Right atrium auricular region (tissue), 2 donors: ENCODE measurements at places on chromosomes 2 and 18.

GRCh38 chr2:204863336-204863735, 318.1 kb downstream of the PARD3B start:
- H3K4me3 ChIP-seq: no peak overlapping the region
- no peaks in the 10 kb centered on the region for H3K4me1 ChIP-seq
- no peak overlapping the region for H3K27ac ChIP-seq
- H3K36me3 ChIP-seq: no peaks in the 10 kb centered on the region
- H3K27me3 ChIP-seq: no peaks in the 10 kb centered on the region

DNA sequence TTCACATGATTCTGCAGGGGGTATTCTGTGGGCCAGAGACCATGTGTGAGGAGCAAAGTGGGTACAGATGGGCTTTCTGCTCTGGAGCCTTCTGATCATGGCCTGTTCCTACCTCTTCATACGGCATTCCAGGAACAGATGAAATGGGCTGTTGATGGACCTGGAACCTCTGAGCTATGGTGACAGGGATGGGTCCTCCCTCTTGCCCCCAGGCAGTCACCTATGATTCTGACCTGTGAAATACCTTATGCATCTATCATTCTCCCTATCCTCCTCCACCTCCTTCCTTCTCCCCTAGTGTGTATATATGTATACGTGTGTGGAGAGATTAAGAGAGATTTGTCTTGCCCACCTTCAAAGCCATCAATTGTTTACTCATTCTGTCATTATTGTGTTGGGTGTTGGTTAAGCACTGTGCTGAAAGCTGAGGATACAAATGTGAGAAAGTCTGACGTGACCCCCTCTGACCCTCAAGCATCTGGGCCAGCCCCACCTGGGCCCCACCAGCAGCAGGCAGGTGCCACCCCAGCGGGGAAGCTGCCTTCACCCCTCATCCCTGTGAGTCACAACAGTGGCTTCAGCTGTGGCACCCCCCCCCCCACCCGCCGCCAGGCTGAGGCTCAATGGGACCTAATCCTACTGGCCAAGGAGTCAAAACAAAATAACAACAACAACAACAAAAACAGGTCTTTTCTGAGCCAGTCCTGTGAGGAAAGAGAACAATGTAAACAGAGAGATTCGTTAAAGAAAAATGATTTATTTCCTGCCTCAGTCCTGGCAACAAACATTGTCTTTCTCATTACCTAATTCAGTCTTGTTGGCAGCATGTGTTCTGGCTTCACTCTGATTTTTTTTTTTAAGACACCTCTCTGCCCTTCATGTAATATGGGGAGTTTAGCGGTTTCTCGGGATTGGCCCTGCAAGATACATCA, 103.8 kb upstream of the CDC42EP3 start:
- no peaks in the 10 kb centered on the region for H3K27me3 ChIP-seq
- no peak overlapping the region for H3K4me3 ChIP-seq
- H3K4me1 ChIP-seq: peaks cover 17% of the 10 kb centered on the region
- DNase-seq: no peak
- H3K27ac ChIP-seq: peak overlapping the region; percentile 1

DNA sequence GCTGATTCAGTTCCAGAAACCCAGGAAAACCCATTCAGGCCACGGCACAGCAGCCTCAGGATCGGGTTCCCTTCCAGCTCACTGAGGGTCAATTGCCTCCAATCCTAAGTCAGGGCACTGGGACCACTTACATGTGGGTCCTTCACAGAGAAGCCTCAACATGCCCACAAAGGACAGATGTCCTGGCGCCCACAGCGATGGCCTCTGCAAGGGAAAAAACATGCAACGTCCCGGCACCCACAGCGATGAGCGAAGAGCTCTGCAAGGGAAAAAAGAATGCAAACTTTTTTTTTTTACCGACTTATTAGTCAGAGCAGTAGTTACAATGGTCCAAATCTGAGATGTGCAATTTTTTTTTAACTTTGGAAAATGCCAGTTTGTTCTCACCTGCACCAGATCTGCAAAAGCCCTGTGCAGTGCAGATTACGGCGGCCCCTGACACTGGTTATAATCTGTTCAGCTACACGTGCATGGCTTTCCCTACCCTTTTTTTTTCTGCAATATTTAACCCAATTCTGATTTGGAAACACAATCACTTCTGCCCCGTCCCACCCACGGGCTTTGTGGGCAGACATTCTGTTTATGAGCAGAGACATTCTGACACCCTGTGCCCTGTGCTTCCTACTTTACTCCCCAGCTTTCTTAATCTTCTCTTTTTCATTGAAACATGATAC, 159.3 kb upstream of the SALL3 start:
- no peak for DNase-seq
- H3K36me3 ChIP-seq: no peaks in the 10 kb centered on the region
- H3K4me1 ChIP-seq: no peaks in the 10 kb centered on the region
- H3K4me3 ChIP-seq: no peak overlapping the region

DNA sequence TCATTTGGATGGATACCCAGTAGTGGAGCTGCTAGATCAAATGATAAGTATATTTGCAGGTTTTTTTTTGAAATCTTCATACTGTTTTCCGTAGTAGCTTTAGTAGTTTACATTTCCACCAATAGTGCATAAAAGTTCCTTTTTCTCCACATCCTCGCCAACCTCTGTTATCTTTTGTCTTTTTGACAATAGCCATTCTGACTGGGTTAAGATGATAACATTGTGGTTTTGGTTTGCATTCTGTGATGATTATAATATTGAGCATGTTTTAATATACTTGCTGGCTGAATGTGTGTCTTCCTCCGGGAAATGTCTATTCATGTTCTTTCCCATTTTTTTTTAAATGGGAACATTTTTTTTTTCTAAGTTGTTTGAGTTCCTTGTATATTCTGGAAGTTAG, 260.0 kb downstream of the GULP1 start:
- H3K27ac ChIP-seq: no peak overlapping the region
- H3K36me3 ChIP-seq: no peaks in the 10 kb centered on the region
- no peaks in the 10 kb centered on the region for H3K27me3 ChIP-seq
- H3K4me1 ChIP-seq: no peaks in the 10 kb centered on the region
- no peak overlapping the region for H3K4me3 ChIP-seq

DNA sequence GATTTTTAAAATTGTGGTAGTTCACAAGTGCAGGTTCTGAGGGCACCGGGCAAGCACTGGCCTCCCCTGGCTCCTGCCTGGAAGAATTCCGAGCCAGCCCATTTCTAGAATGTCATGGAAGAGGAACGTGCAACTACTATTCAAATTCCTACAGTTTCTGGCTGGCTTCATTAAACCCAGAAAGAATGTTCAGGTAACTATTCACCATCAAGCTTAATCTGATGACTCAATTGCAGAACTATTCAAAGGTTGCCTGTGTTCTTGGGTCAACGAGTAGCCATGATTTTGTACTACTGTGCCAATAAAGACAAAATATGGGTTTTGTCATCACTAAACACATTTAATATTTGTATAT, 14.3 kb upstream of the MFF start:
- no peaks in the 10 kb centered on the region for H3K36me3 ChIP-seq
- no peak overlapping the region for H3K4me3 ChIP-seq
- no peak for DNase-seq
- H3K27ac ChIP-seq: no peak overlapping the region
- no peaks in the 10 kb centered on the region for H3K4me1 ChIP-seq

- no peak for DNase-seq
- H3K4me3 ChIP-seq: no peak overlapping the region
- H3K4me1 ChIP-seq: no peaks in the 10 kb centered on the region
- H3K36me3 ChIP-seq: no peaks in the 10 kb centered on the region
- H3K27ac ChIP-seq: no peak overlapping the region
These were observed 729.2 kb upstream of the FANCL start for GRCh38 chr2:58970365-58970764.
